ENCODE measurements at places on chromosomes 4 and X.

DNA sequence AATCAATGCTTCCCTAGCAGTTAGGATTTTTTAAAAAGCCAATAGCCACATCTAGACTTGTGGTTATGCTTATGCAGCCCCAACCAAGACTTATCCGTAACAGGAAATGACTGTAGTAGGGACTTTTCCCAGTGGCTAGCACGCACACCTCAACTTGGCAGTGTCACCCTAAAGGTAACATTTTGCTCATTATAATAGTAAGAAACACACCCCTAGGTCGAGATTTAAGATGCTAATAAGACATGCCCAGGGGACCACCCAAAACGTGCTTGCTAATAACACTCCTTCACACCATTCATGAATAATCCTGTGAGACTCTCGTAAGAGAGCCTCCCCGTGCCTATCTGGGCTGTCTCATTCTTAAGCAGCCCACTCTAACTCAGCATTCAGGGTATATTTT, 195.3 kb downstream of the CHIC1 start:
- no peak for DNase-seq

- no peak for DNase-seq
Observed at GRCh38 chr4:5890063-5890727, 2.7 kb downstream of the CRMP1 start.

- DNase-seq, result no peak
Observed at GRCh38 chr4:138050601-138051000, 191.5 kb downstream of the SLC7A11 start.

DNA sequence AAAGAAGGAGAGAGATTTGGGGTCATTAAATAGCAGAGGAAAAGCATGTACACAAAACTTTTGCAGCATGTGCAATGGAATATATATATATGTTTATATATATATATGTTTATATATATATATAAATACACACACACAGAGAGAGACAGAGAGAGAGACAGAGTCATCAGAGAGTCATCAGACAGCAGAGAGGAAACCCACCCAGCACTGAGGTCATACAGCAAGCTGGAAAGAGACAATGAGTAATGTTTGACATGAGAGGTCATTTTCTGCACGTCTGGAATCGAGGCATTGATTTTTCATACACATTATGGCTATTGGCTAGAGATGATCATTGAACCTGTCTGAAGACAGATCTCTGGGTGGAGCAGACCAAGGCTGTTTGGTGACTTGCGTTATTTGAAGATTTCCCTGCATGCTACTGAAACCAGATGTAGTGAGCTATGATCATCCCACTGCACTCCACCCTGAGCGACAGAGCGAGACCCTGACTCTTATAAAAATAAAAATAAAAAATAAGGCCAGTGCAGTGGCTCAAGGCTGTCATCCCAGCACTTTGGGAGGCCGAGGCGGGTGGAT, 48.8 kb upstream of the SHOX start:
- DNase-seq, result no peak

DNA sequence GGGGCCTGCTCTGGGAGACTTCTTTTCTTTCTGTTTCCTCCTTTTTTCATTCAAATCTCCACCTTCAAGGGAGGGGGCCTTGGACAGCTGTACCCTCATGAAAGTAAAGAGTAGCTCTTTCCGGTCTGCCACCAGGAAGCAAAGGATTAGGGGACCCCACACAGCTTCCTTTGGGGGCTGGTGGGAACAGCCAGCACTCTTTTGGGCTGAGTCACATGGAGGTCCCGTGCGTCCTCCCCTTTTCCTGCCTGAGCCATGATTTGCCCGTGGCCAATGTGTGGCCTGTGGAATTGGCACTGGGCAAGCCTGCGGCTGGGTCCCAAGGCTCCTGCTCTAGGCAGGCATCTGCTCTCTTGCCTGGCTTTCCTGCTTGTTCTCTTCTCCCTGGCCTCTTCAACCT, 65.5 kb downstream of the FHDC1 start:
- DNase-seq, result no peak
